Natural killer cell (primary cell): ENCODE measurements at places on chromosomes 4 and X. TPM values are rescaled to one million over a fixed set of nuclear protein-coding genes. Genes with fewer than 3 reads are reported as not detected.

GRCh38 chr4:126445596-126445995 lies 1130.8 kb downstream of the FAT4 start:
- DNase-seq = no peak

DNA sequence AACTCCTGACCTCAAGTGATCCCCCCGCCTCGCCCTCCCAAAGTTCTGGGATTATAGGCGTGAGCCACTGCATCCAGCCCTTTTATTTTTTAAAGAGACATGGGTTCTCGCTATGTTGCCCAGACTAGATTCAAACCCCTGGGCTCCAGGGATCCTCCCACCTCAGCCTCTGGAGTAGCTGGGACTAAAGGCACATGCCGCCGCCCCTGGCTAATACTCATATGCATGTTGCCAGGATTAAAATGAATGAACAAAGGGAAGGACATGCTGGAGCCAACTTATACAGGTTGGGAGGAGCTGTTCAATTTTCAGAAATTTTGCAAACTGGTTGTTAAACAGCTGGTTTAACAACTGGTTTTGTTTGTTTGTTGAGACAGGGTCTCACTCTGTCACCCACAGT lies 1.4 kb upstream of the FTSJ1 start:
- no peak for DNase-seq

Gene FAM184B
- total RNA-seq = 0.05 TPM

- no peak for DNase-seq
Observed at GRCh38 chr4:108280072-108280471, 111.3 kb upstream of the LEF1 start.

- DNase-seq = no peak
Observed at GRCh38 chrX:10126044-10126443, 30.7 kb upstream of the CLCN4 start.

GRCh38 chr4:182818926-182819730 lies 98.1 kb downstream of the DCTD start:
- DNase-seq = no peak

- DNase-seq = no peak
Observed at GRCh38 chr4:22678940-22679854, 13.5 kb upstream of the GBA3 start.

DNA sequence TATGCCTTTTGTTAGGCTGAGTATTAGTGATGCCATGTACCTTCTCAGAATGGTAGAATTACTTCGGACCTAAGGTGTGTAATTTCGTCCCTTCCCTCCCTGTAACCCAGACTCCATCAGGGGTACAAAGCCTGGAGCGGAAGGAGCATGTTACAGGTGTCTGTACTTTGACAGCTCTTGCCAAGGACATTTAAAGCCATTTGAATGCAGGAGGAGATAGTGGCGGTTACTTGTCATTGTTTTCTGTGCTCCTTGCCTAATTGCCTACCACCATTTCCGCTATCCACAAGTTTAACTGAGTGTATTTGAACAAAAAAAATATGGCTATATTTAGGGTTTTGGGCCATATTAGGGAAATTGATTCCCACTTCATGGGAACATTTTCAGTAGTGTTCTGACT lies 1.8 kb downstream of the FNIP2 start:
- no peak for DNase-seq

- DNase-seq = no peak
Observed at GRCh38 chrX:132266583-132267355, 47.5 kb upstream of the RAP2C start.

DNA sequence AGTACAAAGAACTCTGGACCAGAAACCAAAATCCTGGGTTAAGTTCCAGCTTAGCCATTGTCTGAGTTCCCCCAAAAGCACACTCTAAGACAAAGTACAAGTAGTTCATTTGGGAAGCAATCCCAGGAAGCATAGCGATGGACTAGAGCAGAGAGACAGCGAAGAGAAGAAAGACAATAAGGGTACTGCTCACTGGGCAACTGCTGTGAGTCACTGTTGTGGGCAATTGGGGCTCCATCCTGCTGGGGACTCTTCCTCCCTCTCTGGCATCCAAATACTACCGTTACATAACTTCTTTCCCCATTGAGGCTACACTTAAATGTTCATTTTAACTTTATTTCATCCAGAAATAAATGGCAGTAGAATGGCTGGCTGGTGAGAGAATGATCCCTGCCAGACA lies 14.1 kb downstream of the SRPX start:
- DNase-seq = no peak

- peak; percentile 34 for DNase-seq
Observed at GRCh38 chrX:150984169-150984824, 1.2 kb downstream of the HMGB3 start.

- peak; percentile 17 for DNase-seq
Observed at GRCh38 chr4:74364652-74365491, at the start of gene EREG. EREG (plus strand) TSS chr4:74365145; CDS start chr4:74365309, 164 bp downstream.

- DNase-seq = no peak
Observed at GRCh38 chr4:6242271-6243029, 27.2 kb upstream of the WFS1 start.

Gene MMRN1
- total RNA-seq = 2.0 TPM

GRCh38 chr4:3406431-3406830 lies 35.3 kb upstream of the HGFAC start:
- no peak for DNase-seq

DNA sequence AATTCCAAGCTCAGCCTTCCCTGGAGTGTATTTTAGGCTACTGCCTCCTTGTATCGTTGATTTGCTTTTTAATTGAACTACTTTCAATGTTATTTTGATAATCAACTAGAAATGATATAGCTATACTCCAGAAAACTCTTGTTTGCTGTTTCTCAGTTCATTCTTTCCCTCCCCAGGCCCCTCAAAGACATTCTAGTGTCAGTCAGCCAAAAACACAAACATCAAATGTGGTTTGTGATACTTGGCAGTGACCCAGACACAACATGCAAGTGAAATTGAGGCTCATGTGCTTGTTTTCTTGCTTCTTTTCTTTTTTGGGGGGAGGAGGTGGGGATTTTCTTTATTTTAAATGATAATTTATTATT lies 7.6 kb downstream of the FAT4 start:
- DNase-seq = no peak

Gene SOWAHD
- 0.23 TPM for total RNA-seq

Gene PAGE5
- not detected for total RNA-seq

GRCh38 chrX:72312311-72312940 lies 6.7 kb upstream of the CITED1 start:
- DNase-seq = no peak

Gene MAGEC2
- total RNA-seq = not detected

DNA sequence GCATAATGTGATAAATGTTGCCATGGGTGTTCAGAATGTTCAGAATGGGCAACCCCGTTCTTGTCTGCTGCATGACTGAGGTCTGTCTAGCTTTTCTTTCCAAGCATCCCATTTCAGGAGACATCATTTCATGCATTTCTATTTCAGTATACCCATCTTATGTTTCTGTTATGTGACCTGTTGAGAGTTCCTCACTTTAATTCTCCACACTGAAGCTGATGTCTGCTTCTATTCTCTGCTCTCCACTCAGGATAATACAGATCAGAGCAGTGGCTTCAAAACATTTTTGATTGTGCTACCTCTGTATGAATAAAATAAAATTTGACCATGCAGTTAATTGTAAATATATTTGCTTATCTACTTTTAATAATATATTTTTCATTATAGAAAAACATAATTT lies 398.6 kb downstream of the ARHGAP24 start:
- DNase-seq = no peak

- no peak for DNase-seq
Observed at GRCh38 chr4:152360045-152360410, 175.9 kb downstream of the FBXW7 start.

Gene FGFR3
- not detected for total RNA-seq

DNA sequence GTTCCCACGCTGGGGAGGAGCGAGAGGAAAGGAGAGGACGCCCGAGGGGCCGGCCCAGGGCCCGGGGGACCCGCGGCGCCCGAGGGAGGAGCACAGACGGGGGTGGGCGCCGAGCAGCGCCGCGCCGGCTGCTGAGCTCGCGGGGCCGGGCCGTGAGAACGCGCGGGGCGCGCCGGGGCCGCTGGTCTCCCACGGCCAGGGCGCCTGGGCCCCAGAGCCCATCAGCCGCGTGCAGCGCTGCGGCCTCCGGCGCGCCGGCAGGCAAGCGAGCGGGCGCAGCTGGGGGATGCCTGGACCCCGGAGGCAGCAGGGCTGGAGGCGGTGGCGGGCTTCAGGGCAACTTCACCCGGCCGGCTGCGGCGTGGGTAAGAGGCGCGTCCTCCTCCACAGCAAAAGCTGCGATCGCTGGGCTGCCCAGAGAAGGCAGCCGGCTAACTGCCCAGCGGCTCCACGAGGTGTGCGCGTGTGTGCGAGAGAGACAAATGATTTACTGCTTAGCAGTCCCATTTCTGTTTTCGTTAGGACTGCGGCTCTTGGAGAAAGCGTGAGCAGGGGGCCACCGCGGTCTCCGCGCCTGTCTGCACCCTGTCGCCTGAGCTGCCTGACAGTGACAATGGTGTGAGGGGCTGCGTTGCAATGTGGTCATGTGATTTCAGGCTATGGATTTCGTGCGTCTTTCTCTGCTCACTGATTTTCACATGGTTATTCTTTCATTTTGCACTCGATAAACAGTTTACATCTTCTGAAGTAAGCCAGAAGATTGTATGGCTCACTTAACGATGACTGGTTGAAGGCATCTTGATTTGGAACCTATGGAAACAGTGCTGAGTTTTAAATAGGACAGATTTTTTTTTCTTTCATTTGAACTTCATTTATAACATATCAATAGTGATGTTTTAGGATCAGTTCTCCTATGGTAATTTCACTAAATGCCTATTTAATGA lies 1.2 kb downstream of the GUCY1A1 start:
- peak; percentile 49 for DNase-seq

DNA sequence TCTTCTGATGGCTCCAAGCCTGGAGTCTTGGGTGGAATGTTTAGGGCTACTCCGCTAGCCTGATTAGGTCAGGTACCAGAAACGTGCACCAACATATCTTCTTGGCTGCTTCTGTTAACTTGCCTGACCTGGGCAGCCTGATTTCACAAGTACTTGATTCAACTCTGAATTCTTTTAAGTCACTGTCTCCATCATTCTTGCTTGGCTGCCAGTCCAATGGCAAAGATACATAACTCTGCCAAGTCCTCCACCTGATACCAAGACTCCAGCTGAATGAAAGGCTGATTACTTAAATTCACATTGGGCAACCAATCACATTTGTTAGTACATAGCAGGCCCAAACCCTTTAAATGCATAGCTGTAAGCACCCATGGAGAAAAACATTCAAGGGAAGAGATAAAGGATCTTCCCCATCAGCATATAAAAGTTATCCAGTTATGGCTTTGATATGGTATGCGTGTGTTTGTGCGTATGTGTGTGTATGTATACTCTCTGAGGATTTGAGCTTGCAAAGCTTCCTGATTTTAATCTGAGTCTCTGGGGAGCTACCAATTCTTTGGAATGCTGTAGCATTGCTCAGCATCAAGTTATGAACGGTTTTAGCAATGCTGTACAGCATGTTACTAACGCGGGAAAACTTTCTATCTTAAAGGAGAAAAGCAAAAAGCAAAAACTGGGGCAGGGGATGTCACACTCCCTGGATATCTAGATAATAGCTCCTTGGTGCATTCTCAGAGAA lies 917.2 kb downstream of the DMD start:
- DNase-seq = no peak
